Stimulated activated CD4-positive, alpha-beta T cell treated with anti-CD3 and anti-CD28 coated beads, Interleukin-2, amount 100 ng/mL, for 24 hours (primary cell): ENCODE measurements at places on chromosomes 1 and 21.

GRCh38 chr1:247357781-247358211, 26.1 kb upstream of the ZNF496 start:
- no peak for DNase-seq

GRCh38 chr1:228082918-228083870, 686 bp downstream of the ARF1 start:
- DNase-seq = peak; percentile 42

DNA sequence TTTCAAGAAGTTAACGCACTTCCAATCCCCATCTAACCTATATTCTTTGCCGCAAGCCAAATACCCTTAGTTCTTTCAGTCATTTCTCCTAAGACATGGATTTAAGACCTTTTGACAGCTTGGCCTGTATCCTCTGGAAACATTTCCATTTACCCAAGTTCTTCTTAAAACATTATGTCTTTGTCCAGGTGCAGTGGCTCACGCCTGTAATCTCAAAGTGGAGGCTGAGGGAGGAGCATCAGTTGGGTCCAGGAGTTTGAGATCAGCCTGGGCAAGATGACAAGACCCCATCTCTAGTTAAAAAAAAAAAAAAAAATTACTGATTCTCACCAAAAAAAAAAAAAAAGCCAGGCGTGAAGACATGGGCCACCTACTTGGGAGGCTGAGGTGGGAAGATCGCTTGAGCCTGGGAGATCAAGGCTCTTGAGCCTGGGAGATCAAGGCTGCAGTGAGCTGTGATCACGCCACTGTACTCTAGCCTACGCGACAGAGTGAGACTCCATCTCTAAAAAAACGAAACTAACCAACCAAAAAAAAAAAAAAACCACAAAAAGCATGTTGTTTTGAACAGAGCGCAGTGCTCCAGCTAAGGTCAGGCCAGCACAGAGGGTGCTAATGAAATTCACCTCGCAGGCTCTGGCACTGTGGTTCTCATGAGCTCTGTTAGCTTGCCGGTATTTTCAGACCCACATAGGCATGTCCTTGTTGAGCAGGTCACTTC, 36.0 kb downstream of the NUAK2 start:
- peak; percentile 59 for DNase-seq

DNA sequence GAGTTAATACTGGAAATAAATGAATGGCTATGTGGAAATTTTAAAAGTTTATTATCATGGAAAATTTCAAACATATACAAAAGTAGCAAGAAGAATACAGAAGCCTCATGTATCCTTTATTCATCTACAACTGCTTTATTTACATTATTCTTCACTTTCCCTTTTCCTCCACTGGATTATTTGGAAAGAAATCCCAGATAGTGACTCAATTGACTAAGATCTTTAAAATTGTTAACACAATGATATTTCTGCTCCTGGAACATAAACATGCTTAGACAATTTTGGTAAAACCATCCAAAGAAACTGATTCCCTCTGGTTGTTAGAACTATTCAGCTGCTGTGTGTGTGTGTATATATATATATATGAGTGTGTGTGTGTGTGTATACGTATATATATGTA, 116.2 kb downstream of the TGFB2 start:
- no peak for DNase-seq

DNA sequence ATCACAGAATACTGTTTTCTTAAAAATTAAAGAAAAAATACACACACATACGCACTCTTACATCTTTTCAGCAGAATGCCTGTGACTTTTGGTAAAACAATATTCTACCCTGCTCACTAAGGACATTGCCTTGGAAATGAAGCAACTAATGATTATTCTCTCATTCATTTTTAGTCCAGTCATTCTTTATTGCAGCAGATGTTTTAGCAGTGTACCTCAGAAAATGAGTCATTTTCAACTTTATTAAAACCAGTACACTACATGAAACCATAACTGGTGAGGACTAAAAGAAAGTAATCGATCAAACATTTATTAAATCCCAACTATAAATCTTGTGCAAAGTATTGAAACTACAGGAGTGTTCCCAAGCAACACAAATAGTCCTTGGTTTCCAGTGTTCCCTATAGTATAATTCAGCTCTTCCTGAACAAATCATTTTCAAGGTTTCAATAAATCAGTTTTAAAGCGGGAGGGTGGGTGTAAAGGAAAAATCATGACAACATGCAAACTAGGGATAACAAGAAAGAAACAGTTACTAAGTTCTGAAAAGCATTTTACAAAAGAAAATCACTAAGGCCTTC, 114.2 kb downstream of the ADGRL4 start:
- no peak for DNase-seq

DNA sequence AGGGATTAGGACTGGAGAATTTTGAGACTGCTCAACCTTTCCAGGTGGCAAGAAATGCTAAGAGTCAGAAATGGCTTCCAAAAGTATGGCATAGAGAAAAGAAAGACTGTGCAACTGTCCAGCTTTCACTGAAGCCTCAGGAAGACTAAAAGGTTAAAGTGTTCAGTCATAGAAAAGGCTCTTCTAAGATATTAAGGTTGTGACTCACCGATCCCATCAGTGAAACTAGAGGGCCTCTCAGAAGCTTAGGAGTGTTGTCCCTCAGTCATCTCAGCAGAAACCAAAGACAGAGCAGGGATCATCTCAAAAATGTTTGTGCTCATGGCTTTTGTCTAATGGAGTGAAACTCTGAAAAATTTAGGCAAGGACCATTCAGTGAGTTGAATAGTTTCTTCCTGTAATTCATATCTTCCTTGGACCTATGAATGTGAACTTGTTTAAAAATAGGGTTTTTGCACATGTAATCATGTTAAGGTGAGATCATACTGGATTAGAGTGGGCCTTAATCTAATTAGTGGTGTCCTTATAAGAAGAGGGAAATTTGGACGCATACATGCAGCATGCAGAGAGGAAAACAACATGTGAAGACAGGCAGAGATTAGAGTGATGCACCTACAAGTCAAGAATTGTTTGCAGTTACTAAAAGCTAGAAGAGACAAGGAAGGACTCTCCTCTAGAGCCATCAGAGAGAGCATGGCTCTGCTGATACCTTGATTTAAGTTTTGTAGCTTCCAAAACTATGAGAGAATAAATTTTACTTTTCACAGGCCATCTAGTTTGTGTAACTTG, 71.3 kb downstream of the RPE65 start:
- no peak for DNase-seq

GRCh38 chr21:46397211-46397905, 61.3 kb upstream of the DIP2A start:
- DNase-seq = no peak

GRCh38 chr1:26556111-26556510, 26.6 kb downstream of the RPS6KA1 start:
- no peak for DNase-seq

GRCh38 chr1:235558621-235559169, 54.4 kb upstream of the B3GALNT2 start:
- no peak for DNase-seq

- no peak for DNase-seq
Measured at GRCh38 chr21:25457411-25457810, 149.9 kb downstream of the MRPL39 start.

GRCh38 chr1:230303069-230303468, 123.1 kb downstream of the PGBD5 start:
- DNase-seq = no peak

GRCh38 chr1:171081314-171081753, 9.4 kb upstream of the FMO3 start:
- DNase-seq = no peak

GRCh38 chr1:236511735-236512418, 11.9 kb upstream of the LGALS8 start:
- DNase-seq = no peak
